ENCODE measurements at places on chromosomes 11 and 22.
A peak's percentile ranks its signal among the peaks of the same experiment; 100 is the strongest.

DNA sequence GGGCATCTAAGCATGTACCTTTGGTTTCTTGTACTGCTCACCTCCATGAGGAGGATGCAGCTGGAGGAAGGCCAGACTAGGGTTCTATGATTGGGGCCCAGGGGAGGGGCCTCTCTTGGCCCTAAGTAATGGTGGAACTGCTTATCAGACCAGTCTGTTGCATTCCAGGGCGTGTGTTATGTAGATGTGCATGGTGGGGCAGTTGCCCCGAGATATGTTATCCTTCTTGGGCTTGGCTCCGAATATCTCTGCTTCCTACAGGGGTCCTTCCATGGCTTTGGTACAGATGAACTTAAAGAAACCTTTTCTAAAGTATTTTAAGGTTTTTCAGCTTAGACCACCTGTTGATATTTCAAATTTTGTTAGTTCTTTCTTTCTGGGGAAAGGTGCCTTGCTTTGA lies 126.0 kb downstream of the SWAP70 start:
- no peak for DNase-seq

- peak; percentile 89 for DNase-seq
Observed at GRCh38 chr11:96014217-96014616, 90.3 kb upstream of the MTMR2 start.

DNA sequence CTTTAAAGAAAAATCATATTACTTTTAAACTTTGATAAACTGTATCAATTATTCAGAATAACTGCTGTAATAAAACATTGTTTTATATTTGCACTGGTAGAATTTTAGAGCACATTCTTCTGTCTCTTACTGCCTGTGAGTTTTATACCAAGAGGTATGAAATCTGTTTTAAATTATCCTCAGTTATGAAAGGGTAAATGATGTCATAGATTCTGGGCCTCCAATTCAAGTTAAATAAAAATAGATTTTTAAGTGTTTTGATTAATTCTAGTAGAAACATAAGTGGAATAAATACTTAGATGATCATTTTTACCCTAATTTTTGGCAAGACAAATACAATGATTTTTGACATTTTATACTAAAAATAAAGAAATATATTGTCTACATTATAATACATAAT lies 93.0 kb downstream of the GUCY1A2 start:
- no peak for DNase-seq

DNA sequence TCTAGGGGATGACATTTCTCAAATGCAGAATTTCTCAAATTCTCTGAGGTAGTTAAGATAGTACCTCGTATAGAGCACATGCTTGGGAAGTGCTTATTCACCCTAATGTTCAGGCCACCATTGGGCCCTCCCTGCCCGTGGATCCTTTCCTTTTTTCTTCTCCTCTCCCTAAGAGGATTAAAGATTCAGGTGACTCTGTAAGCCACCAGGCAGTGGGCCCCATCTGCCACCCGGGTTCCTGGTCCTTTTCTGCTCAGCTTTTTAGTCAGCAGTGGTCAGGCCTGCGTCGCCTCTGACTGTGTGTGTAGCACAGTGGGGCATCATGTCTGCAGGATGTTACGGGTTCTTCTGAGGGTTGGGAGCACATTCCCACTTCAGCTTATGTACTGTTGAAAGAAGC lies 7.2 kb downstream of the CEP164 start:
- no peak for DNase-seq

- DNase-seq = peak; percentile 71
Observed at GRCh38 chr11:44094260-44094868, 1.1 kb upstream of the EXT2 start.

- peak; percentile 99 for DNase-seq
Observed at GRCh38 chr11:71252770-71253730, 673 bp upstream of the SHANK2 start.

- no peak for DNase-seq
Observed at GRCh38 chr22:27557286-27558008, 244.1 kb downstream of the MN1 start.

DNA sequence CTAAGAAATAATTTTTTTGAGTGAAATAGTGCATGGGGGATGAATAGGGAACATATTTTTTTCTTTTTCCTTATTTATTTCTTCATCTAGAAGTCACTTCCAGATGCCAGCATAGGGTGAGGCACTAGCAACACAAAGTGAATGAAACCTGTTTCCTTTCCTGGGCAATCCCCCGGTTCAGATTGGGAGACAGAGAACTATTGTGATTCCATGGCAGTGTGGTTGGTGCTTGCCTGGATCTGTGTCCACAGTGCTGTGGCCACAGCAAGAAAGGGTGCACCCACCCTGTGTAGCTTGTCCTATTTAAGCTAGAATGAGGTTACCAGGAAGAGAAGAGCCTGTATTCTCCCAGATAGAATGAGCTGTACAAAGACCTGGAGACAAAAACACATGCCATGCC lies 57.6 kb downstream of the SLC5A1 start:
- DNase-seq = no peak

GRCh38 chr11:206002-206384 lies 1.2 kb downstream of the BET1L start:
- no peak for DNase-seq

DNA sequence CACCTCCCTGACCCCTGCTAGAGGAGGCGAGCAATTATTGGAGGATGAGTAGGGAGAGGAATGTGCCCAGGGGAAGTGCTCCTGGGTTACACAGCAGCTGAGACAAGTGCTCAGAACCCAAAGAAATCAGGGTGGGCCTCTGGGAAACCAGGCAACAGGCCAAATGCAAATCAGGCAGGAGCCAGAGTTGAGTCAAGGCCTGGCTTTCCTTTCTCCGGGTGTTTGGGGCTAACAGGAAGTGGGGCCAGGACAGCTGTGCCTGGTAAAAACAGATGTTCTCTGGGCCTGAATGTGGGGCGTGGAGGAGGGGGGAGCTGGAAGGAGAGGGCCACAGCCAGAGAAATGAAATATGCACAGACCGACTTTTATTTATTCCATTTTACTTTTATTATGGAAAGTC lies 22.0 kb downstream of the MFNG start:
- no peak for DNase-seq

DNA sequence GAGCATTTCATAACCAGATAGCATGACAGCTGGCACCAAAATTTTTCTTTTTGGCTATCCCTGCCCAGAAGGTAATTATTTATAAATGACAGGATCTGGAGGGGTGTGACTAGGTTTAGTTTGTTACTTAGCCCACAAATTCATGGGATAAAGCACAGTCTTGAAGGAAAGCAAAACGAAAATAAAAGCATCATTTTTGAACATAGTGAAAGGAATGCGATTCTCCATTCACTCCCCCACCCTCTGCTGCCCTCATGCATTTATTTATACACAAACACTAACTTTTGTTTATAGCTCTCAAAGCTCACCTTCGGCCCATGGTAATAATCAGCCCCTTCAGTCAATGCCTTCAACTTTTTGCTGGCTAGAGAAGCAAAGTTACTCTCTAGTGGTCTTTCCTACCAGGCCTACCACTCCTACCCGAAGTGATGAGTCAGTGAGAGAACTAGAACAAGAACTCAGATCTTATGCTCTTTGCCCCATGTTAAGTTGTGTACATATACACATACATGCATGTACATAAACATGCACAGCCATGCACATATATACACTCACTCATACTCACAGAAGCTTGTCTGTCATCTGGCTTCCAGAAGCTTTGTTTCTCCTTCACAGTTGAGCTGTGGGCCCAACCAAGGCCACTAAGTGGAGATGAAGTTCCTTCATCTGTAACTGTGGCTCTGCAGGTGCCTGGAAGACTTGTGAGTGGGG lies 22.6 kb downstream of the CALCA start:
- DNase-seq = no peak

GRCh38 chr11:12577725-12578644 lies 96.2 kb upstream of the TEAD1 start:
- DNase-seq = no peak

- DNase-seq = peak; percentile 68
Observed at GRCh38 chr22:28931844-28932567, 48.6 kb downstream of the ZNRF3 start.

- peak; percentile 62 for DNase-seq
Observed at GRCh38 chr11:45045683-45046471, 95.2 kb upstream of the TP53I11 start.

- DNase-seq = peak; percentile 50
Observed at GRCh38 chr11:79045800-79046304, 395.0 kb downstream of the TENM4 start.

- DNase-seq = no peak
Observed at GRCh38 chr22:24392218-24392931, 35.0 kb upstream of the ADORA2A start.

- DNase-seq = no peak
Observed at GRCh38 chr11:2826679-2827056, 58.9 kb downstream of the CDKN1C start.

DNA sequence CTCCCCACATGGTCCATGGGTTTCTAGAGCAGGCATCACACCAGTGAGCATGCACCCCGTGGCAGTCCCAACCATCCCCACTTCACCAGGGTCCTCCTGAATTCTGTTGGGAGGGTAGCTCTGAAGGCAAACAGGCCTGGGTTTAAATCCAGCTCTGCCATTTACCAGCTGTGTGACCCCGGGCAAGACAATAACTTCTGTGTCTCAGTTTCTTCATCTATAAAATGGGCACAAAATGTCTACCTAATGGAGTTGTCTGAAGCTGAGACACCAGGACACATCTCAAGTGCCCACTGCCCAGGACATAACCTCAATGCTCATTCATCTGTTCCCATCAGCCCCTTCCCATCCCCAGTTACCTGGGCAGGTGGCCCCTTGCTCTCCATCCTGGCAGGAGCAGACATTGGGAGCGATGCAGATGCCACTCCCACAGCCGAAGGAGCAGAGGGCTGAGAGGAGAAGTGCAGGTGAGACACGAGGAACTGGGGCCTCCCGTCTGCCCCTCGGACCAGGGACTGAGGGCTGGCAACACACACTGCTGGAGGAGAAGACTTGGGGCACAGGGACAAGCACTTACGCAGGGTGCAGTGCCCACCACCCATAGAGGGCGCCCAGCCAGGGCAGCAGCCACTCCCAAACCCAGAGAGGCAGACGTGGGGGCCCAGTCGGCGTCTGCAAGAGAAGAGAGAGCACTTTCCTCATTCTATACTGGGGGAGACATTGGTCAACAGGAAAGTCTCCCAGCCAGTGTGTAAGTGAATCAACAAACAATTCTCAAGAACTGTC lies 4.0 kb downstream of the VWCE start:
- DNase-seq = no peak

DNA sequence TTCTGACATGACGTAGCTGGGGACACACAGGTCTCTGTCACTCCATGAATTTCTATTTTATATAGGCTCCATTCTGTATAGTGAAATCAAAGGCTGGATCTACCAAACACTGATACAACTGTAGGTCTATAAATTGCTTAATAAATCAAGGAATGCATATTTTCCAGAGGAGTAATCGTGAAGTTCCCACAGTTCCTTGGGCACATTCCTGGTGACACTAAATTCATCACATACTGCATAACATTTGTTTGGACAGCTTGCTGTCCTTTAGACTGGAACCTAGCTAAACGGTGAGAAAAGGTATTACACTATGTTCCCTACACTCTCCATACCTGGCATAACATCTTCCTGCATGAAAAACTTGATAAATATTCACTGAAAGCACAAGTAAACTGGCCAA lies 41.6 kb upstream of the UCP3 start:
- DNase-seq = no peak

Data from renal cortical epithelial cell (primary cell).